ENCODE measurements at places on chromosomes 7 and 10. TPM values are rescaled to one million over a fixed set of nuclear protein-coding genes. Genes with fewer than 3 reads are reported as not detected.

DNA sequence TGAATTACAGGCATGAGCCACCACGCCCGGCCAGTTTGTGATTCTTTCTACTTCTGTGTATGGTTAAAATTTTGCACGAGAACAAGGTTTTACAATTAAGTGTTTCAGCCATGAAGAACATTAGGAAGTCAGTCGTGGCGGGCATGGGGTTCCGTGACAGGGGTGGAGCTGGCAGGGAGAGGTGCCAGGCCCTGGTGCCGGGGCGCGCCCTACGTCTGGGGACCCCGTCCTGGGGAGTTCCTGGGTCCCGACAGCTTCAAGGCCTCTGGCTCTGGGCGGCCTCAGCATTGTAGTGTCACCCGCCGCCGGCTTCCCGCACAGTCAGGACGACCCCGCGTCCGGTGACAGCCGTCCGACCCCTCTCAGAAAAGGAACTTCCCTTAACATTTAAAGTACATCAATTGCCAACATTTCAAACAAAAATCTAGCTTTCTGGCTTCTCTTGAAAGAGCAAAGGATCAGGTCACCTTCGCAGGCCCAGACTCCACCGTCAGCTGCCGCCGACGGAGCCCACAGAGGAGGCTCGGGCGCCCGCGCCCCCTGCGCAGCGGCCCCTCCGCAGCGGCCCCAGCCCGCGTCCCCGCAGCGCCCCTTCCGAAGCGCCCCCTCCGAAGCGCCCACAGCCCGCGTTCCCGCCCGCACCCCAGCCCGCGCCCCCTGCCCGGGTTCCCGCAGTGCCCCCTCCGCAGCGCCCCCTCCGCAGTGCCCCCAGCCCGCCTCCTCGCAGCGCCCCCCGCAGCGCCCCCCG is 23.2 kb upstream of the MKI67 start:
- H3K36me3 ChIP-seq, result no peaks in the 10 kb centered on the region
- no peak overlapping the region for H3K27ac ChIP-seq
- DNase-seq, result no peak
- no peaks in the 10 kb centered on the region for H3K4me1 ChIP-seq
- no peaks in the 10 kb centered on the region for H3K27me3 ChIP-seq

- no peaks in the 10 kb centered on the region for H3K36me3 ChIP-seq
- no peaks in the 10 kb centered on the region for H3K4me1 ChIP-seq
- no peak overlapping the region for H3K4me3 ChIP-seq
- no peaks in the 10 kb centered on the region for H3K27me3 ChIP-seq
- H3K27ac ChIP-seq, result no peak overlapping the region
- no peak for DNase-seq
These were observed 40.6 kb upstream of the SRGN start for GRCh38 chr10:69047111-69047832.

The PTPRN2 gene
- 5.7 TPM for total RNA-seq

The SFXN3 gene
- 3.4 TPM for total RNA-seq

The PRSS37 gene
- not detected for total RNA-seq
